ENCODE measurements at places on chromosomes 3 and 15. TPM values are rescaled to one million over a fixed set of nuclear protein-coding genes. Genes with fewer than 3 reads are reported as not detected.

Gene MAP6D1
- 2.7 TPM for total RNA-seq

Gene GUCA1C
- not detected for total RNA-seq

- H3K36me3 ChIP-seq: no peaks in the 10 kb centered on the region
- H3K4me1 ChIP-seq: peaks cover 34% of the 10 kb centered on the region
- no peak for DNase-seq
- H3K4me3 ChIP-seq: no peak overlapping the region
- no peak overlapping the region for H3K27ac ChIP-seq
These were observed 86.3 kb downstream of the PPCDC start for GRCh38 chr15:75109736-75110130.

DNA sequence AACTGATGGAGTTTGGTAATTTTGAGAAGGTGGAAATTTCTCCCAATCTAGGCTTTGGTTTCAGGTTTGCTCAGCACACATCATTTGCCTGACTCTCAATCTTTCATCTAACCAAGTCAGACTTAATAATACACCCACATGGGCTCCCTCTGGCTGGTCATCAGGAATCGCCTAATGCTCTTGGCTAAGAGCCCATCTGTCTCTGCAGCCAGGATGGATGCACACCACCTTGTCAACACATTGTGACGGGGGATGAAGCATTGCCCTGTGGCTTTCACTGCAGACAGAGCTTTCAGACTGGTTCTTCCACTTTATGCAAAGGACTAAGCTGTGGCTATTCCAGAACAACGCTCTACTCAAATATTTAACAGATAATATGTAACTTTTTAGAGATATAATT is 3.0 kb upstream of the HDGFL3 start:
- H3K36me3 ChIP-seq: no peaks in the 10 kb centered on the region
- no peak overlapping the region for H3K27ac ChIP-seq
- no peak for DNase-seq

GRCh38 chr3:8164145-8164544 is 337.5 kb upstream of the LMCD1 start:
- no peaks in the 10 kb centered on the region for H3K4me1 ChIP-seq
- H3K36me3 ChIP-seq: no peaks in the 10 kb centered on the region
- DNase-seq: no peak
- no peaks in the 10 kb centered on the region for H3K27me3 ChIP-seq
- H3K27ac ChIP-seq: no peak overlapping the region

GRCh38 chr3:87501076-87501475 is 224.7 kb upstream of the POU1F1 start:
- no peaks in the 10 kb centered on the region for H3K27me3 ChIP-seq
- H3K27ac ChIP-seq: no peak overlapping the region
- H3K4me1 ChIP-seq: no peaks in the 10 kb centered on the region
- H3K36me3 ChIP-seq: no peaks in the 10 kb centered on the region
- DNase-seq: no peak
